ENCODE measurements at places on chromosomes 3 and 15. TPM values are rescaled to one million over a fixed set of nuclear protein-coding genes. Genes with fewer than 3 reads are reported as not detected.

DNA sequence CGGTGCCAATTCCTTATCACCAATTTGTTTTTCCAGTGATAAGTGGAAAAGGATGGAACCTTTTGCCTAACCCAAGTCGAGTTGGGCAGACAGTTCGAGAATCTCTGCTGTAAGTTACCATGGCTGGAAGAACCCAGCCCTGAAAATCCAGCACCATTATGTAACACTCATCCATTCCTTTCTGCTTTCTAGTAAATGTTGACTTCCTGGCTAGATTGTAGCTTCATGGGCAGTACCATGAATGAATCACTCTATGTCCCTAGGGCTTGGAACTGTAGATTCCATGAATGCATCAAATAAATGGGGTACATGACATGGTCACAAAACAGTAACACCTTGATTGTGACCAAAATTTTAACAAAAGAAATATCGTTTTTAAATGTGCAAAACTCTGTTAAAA lies 14.0 kb downstream of the CHCHD4 start:
- DNase-seq = no peak

FES gene
- 36.2 TPM for total RNA-seq

SLC2A2 gene
- total RNA-seq = not detected

- no peak for DNase-seq
Measured at GRCh38 chr3:39809995-39810595, 686 bp downstream of the MYRIP start.

ARL6 gene
- 12.3 TPM for total RNA-seq

Measured in ureter (tissue), 1 donor.